Skin of body (tissue), 3 donors: ENCODE measurements at places on chromosomes 12 and 14. TPM values are rescaled to one million over a fixed set of nuclear protein-coding genes. Genes with fewer than 3 reads are reported as not detected.

Gene PRR4
- total RNA-seq: 1.6 TPM

Gene PIK3C2G
- 18.1 TPM for total RNA-seq

Gene DNAJC22
- total RNA-seq: 0.39 TPM

Gene C12orf75
- 18.1 TPM for total RNA-seq

Gene ALDH1L2
- 21.9 TPM for total RNA-seq

Gene AICDA
- 0.20 TPM for total RNA-seq

DNA sequence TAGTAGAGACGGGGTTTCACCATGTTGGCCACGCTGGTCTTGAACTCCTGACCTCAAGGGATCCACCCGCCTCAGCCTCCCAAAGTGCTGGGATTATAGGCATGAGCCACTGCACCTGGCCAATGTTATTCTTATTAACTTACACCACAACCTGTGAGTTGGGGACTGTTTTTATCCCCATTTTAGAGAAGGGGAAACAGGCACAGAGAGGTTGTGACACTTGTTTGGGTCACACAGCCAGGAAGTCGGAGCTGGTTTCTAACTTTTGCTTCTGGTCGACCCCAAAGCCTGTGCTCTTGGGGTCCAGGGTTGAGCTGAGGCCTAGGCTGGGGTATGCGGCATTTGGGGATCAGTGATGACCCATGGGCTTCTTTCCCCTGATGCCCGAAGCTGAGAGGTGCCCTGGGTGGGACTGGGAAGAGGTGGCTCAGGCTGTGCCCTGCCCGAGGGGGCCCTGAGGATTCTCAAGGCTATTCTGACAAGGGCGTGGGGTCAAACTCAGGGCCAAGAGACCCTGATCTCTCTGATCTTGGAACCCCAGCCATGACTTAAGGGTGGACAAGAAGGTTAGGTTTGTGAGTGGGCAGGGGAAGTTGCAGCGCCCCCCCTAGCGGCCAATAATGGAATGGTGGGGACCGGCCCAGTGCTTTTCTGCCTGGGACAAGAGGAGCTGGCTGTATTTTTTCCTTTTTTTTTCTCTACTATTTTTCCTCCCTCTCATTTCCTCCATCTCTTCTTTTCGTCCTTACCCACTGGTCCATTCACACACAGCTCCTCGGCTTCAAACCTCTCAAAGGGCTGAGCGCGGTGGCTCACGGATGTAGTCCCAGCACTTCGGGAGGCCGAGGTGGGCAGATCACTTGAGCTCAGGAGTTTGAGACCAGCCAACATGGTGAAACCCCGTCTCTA lies 3.0 kb downstream of the SDSL start:
- DNase-seq: no peak

DNA sequence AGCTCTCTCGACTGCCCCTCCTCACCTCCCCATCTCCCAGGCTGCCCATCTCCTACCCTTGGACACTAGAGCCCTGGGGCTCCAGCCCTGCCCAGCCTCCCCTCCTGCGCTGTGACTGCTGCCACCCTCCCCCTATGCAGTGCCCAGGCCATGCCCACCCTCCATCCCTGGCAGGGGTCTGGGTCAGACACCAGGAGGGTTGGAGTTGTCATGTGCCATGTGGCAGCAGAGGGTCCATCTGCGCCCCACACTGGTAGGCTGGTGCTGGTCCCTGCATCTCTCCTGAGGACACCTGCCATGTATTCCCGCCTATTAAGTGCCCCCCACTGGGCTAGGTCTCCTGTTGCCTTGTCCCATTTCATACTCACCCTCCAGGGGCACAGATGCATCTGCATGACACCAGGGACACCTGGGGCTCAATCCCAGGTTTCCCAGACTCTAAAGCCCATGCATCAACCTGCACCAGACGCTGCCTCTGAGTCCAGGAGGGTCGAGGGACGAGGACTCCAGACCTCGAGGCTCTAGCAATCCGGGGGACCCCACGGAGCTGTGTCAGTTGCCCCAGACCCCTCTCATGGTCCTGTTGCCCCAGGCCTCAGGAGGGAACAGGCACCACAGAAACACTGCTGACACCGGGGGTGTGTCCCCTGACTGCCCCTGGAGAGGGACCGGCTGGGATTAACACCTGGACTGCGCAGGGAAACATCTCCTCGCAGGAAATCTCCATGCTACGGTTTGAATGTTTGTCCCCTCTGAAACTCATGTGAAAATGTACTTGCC lies 23.4 kb upstream of the SFSWAP start:
- DNase-seq: no peak
